ENCODE measurements at places on chromosomes 1 and 21.
A peak's percentile ranks its signal among the peaks of the same experiment; 100 is the strongest.

- no peak for DNase-seq
These were observed 79.2 kb downstream of the PROX1 start for GRCh38 chr1:214066936-214067335.

DNA sequence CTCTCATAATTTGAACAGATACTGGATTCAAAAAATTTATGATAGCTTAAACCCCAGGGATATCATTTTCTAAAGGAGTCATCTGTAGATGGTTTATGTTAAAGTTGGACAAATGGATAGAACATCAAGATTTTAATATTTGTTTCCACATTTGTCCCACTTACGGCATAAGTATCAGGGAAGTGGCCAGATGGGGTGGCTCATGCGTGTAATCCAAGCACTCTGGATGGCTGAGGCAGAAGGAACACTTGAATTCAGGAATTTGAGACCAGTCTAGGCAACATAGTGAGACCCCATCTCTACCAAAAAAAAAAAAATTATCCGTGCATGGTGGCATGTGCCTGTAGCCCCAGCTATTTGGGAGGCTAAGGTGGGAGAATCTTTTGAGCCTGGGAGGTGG, 229.1 kb downstream of the GPR52 start:
- DNase-seq = no peak

DNA sequence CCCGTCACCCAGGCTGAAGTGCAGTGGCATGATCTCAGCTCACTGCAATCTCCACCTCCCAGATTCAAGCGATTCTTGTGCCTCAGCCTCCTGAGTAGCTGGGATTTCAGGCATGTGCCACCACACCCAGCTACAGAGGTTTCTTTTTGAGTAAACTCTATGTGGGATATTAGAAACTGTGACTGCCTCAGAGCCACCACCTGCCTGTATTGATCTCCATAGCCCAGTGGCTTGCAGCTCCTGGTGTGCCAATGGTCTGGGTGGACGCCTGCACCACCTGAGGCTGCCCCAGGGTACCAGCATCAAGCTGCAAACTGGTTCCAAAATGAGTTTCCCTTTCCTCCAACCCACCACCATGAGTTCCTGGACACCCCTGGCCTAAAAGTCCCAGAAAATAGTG, 89.7 kb upstream of the SLC44A3 start:
- no peak for DNase-seq

DNA sequence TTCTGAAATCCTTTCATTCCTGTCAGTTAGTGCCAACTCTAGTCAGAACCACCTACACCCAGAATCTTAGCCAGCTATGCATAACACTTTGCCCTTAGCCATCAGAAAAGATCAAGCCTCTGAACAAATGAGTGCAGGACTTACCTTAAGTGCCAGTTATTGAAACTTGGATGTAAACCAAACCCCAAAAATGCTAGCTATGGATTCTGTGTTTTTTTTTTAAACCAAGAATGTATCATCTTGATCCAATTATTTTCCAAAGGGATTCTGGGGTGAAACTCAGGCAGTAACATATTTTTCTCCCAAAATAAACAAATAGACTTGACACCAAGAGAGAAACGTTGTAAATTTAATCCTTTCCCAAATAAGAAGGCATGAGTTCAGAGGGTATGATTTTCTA, 538.6 kb upstream of the ADAMTS5 start:
- peak; percentile 73 for DNase-seq

DNA sequence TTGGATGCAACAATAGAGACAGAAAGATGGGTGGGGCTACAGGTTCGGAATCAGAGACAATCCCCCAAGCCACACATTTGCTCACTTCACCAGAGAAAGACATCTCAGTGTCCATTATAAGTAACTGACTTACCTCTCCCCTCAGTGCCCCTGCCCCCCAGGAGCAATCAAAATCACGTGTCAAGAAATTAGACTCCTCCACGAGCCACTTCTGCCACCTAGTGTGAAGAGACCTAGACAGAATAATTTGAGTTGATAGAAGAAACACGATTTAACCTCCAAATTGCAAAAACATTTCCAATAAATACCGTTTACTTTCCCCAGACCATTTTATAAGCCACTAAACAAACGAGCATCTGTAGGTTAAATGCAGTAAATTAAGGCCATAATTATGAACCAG, 123.2 kb downstream of the SLC30A10 start:
- no peak for DNase-seq

- DNase-seq = no peak
These were observed 82.1 kb downstream of the TRABD2B start for GRCh38 chr1:47914952-47915676.

GRCh38 chr1:116769994-116770393, 15.8 kb downstream of the CD2 start:
- no peak for DNase-seq

DNA sequence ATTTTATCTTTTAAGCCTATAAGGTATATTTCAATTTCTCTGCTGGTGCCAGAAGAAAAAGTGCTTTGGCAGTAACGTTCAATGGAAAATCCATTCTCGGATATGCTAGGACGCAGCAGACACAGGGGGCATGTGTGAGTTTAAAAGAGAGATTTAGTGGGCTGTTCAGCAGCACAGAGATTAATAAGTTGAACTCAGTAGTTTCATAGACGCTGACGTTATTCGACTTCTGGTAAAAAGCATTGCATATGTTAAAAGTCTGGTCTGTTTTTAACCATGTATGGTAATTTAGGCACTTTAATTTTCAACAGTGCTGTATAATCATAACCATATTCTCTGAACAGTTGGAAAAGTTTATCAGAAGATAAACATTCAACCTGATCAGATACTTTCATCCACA, 99.6 kb downstream of the ATP6V1G3 start:
- DNase-seq = no peak

- DNase-seq = no peak
These were observed 101.2 kb downstream of the GDAP2 start for GRCh38 chr1:117828201-117828600.

GRCh38 chr1:186125511-186125910, 249.5 kb downstream of the TPR start:
- DNase-seq = no peak

- no peak for DNase-seq
These were observed 475.7 kb downstream of the USP25 start for GRCh38 chr21:16205527-16205926.

DNA sequence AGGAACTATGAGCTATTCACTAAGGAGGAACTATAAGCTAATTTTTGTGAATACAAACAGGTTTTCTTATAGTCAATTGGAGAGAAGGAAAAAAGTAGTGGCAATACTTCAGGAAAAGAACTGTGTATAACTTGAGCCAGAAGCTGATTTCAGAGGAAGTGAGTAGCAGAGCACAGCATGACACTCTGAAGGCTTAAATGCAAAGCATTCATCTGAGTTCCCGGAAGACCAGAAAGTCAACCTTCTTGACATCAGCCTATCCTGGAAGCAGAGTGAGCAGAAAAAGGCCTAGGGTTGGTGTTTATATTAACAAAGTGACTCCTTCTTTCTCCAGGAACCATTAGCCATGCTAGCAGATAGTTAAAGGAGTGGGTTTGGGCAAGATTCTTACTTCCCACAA, 545.2 kb downstream of the MRPL39 start:
- DNase-seq = no peak

- no peak for DNase-seq
These were observed 39.1 kb downstream of the SKI start for GRCh38 chr1:2267051-2267830.

DNA sequence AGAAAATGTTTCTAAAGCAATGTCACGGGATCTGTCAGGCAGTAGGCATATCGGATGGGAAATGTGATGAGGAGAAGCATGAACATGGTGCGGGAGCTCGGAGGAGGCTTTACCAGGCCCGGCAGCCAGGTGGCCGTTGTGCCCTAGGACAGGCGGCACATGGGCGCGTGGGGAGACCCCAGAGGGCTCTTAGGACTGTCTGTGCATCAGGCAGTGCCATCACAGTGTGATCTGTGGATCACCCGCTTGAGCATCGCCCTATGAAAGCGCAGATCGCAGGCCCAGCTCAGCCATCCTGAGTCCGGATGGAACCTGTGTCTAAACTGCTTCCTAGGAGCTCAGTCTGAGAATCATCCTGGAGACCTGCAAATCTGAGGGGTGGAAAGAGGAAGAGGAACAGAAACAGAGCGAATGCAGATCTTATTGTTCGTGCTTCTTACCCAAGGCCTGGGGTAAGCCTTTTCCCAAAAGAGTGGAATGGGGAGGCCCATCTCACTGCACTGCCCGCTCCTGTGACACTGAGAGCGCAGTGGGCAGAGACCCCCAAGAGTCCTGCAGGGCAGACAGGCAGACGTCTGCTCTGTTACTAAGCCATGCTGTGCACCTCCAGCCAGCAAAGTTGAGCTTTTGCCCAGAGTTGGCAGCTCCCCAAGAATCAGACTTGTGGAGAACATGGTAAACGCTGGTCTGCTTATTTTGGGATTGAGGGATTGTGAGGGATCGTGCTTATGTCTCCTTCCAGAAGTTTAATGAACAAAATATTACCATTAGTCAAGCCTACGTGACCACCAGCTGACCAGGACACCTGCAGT, 251.0 kb downstream of the RHOU start:
- no peak for DNase-seq
